ENCODE measurements at places on chromosomes 3 and 15. TPM values are rescaled to one million over a fixed set of nuclear protein-coding genes. Genes with fewer than 3 reads are reported as not detected.
A peak's percentile ranks its signal among the peaks of the same experiment; 100 is the strongest.

DNA sequence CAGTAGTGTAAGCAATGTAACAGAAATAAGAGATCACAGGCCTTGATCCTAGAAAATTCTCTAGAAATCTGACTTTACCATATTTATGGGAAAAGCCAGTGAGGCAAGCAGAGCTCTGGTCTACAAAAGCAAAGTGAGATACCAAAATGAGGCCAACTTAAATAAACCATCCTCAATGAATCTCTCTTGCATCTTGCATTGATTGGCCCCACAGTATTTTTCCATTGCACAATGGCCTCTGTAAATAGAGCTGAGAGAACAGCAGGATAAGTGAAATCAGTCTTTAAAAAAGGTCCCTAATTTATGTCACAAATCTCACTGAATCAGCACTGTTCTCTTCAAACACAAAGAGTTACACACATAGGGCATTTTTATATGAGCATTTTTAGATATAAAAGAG is 8.9 kb downstream of the CFAP20DC start:
- no peaks in the 10 kb centered on the region for H3K27me3 ChIP-seq
- H3K4me1 ChIP-seq = no peaks in the 10 kb centered on the region
- H3K4me3 ChIP-seq = no peak overlapping the region
- no peak overlapping the region for H3K27ac ChIP-seq
- H3K36me3 ChIP-seq = no peaks in the 10 kb centered on the region

GRCh38 chr3:144363856-144364255 is 392.2 kb downstream of the DIPK2A start:
- no peak overlapping the region for H3K27ac ChIP-seq
- no peak for DNase-seq
- no peaks in the 10 kb centered on the region for H3K27me3 ChIP-seq
- H3K4me3 ChIP-seq = no peak overlapping the region
- H3K36me3 ChIP-seq = no peaks in the 10 kb centered on the region
- H3K4me1 ChIP-seq = no peaks in the 10 kb centered on the region

DNA sequence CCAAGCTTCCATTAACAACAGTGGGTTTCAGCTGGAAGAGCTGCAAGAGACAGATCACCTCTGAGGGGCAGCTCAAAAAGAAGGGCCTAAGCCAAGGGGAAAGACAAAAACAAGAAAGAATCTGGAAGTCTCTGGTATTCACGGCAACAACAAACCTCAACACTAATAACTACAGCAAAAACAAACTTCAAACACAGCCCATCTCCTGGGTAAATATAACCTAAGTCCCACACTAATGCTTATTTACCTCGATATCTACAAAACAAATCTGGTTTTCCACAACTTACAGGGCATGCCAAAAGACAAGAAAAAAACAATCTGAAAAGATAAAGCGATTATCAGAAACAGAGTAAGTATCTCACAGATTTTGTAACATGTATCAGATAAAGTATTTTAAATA is 29.7 kb downstream of the TOP2B start:
- no peak for DNase-seq
- no peaks in the 10 kb centered on the region for H3K27me3 ChIP-seq
- no peak overlapping the region for H3K27ac ChIP-seq
- no peaks in the 10 kb centered on the region for H3K4me1 ChIP-seq

DNA sequence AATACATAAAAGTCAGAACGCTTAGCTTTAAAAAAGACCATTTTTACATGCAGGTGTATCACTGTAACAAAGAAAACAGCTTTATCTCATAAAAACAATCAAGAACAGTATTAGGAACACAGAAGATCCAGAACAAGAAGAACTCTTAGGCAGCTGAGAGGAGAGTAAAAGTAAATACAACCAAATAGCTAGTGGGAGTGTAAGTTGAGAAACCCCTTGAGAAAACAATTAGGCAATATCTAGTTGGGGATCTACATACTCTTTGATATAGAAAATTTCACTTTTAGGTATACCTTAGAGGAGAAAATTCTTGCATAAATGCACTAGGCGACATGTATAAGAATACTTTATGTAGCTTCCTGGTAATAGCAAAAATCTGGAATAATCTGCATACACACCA is 7.5 kb downstream of the TMF1 start:
- H3K36me3 ChIP-seq = peaks cover 28% of the 10 kb centered on the region
- no peak overlapping the region for H3K4me3 ChIP-seq
- no peak for DNase-seq
- H3K27me3 ChIP-seq = no peaks in the 10 kb centered on the region
- no peak overlapping the region for H3K27ac ChIP-seq
- peaks cover 18% of the 10 kb centered on the region for H3K4me1 ChIP-seq

DNA sequence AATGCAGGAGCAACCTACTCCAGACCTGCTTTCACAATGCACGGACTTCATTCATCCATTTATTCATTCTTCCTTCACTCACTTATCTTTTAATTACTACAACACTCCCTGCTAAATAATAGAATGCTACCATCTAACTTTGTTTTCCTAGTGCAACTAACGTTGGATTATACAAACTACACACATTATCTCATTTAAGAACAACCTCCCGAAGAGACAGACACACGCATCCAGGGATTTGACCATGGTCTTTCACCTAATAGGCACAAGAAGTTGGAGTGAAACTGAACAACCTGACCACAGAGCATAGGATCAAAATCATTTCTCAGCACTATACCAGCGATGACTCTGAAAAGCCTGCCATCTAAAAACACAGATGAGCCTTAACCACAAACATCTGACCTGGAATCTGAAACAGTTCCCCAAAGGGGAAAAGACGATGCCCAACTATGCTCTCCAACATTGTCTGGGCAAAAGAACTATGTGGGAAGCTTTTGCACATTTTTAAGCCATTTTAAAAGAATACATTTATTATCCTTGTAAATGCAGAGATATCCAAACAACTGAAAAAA is 21.0 kb downstream of the ZNF385D start:
- DNase-seq = no peak
- H3K36me3 ChIP-seq = no peaks in the 10 kb centered on the region
- H3K27ac ChIP-seq = no peak overlapping the region
- no peaks in the 10 kb centered on the region for H3K27me3 ChIP-seq
- no peaks in the 10 kb centered on the region for H3K4me1 ChIP-seq

- H3K27me3 ChIP-seq = no peaks in the 10 kb centered on the region
- H3K36me3 ChIP-seq = no peaks in the 10 kb centered on the region
- no peak overlapping the region for H3K27ac ChIP-seq
- H3K4me3 ChIP-seq = no peak overlapping the region
Observed at GRCh38 chr3:171871392-171872274, 28.5 kb downstream of the TMEM212 start.

DNA sequence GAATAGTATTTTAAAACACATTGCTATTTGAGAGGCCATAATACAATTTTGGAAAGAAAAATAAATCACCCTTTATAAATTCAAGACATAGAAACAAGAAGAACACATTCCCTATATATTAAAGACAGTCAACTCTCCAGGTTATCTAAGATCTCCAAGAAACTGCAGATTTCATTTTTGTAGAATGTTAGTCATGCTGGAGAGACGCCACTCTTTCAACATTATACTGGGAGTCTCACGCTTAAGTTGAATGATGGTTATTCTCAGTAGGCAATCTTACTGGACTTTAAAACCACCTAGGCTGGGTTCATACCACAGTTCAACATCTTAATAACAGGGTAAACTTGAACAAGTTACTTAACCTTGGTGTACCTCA is 3.6 kb upstream of the CHRM5 start:
- H3K27me3 ChIP-seq = no peaks in the 10 kb centered on the region
- no peak overlapping the region for H3K4me3 ChIP-seq
- no peak overlapping the region for H3K27ac ChIP-seq

GRCh38 chr3:71317749-71318457 is 265.6 kb downstream of the FOXP1 start:
- H3K4me1 ChIP-seq = peaks cover 28% of the 10 kb centered on the region
- DNase-seq = no peak
- H3K4me3 ChIP-seq = no peak overlapping the region
- no peak overlapping the region for H3K27ac ChIP-seq
- H3K36me3 ChIP-seq = no peaks in the 10 kb centered on the region

DNA sequence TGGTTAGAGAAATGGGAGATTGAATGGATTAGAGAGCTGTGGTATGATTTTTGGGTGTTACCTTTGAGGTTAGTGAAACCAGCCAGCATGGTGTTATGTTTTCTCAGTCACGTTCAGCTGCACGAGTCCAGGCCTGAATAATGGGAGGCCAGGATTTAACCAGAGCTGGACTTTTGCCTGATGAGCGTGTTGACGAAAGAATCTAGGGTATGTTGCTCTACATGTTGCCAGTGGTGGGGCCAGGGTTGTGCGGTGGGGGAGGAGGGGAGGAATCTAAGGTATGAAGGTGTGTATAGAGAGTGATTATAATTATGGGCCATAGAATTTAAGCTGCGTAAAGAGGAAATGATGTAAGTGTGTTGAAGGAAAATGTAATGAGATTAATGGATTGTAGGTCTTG is 22.8 kb downstream of the MINDY2 start:
- H3K27me3 ChIP-seq = no peaks in the 10 kb centered on the region
- no peaks in the 10 kb centered on the region for H3K4me1 ChIP-seq
- no peak overlapping the region for H3K4me3 ChIP-seq
- peak overlapping the region; percentile 39 for H3K27ac ChIP-seq
- DNase-seq = peak; percentile 52

The AGTR1 gene
- total RNA-seq = 11.2 TPM

The ROBO1 gene
- total RNA-seq = 3.9 TPM

The UNC45A gene
- total RNA-seq = 42.8 TPM

The PLCB2 gene
- total RNA-seq = 4.6 TPM
